RCC 7860 (cell line): ENCODE measurements at places on chromosomes 13 and 19.
A peak's percentile ranks its signal among the peaks of the same experiment; 100 is the strongest.

- no peak for DNase-seq
These were observed 4.1 kb upstream of the CNN1 start for GRCh38 chr19:11534538-11534937.

GRCh38 chr13:73531014-73531413 is 472.2 kb downstream of the KLF5 start:
- no peak for DNase-seq

DNA sequence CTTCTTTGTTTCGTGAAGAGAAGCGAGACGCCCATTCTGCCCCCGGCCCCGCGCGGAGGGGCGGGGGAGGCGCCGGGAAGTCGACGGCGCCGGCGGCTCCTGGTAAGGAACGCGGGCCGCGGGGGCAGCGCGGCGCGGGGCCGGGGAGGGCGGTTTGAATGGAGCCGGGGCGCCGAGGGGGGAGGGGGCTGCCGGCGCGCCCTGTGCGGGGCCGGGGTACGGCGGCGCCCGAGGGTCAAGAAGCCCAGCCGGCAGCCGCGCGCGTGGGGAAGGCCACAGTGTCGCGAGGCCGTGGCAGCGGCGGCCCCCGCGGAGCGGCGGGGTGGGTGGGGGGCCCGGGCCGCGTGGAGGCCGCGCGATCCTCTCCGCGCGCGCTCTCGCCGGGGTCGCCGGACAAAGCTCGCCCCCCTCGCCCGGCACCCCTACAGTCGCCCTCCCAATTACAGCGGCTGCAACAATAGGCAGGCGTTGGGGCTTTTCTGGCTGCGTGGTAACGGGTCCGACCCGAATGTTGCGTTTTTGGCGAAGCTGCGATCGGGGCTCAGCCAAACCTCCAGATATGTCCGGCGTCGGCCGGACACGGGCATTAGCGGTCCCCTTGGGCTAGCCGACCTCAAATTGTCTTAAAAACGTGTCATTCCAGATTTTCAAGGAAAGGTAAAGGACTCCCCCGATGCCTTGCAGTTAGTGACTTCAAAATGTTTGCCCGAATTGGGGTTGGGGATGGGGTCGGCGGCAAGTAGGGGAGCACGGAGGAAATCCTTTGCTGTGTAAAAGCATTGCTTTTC is 437 bp downstream of the SMARCA4 start:
- no peak for DNase-seq

- no peak for DNase-seq
These were observed 2902.5 kb downstream of the PCDH9 start for GRCh38 chr13:64327505-64328194.

- DNase-seq: no peak
These were observed 164.3 kb upstream of the PABPC3 start for GRCh38 chr13:24931450-24932251.

DNA sequence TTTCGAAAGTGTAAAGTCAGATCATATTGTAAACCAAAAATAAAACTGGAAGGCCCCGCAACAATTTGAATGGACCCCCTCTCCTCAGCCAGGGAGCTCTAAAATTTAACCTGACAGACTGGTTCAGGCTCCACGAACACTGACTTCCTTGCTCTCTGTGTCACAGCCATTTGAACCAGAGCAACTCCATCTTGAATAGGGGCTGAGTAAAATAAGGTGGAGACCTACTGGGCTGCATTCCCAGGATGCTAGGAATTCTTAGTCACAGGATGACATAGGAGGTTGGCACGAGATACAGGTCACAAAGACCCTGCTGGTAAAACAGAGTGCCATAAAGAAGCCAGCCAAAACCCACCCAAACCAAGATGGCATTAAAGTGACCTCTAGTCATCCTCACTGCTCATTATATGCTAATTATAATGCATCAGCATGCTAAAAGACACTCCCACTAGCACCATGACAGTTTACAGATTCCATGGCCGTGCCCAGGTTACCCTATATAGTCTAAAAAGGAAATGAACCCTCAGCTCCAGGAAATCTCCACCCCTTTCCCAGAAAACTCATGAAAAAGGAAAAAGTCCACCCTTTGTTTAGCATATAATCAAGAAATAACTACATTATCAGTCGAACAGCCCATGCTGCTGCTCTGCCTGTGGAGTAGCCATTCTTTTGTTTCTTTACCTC is 43.1 kb downstream of the RFXAP start:
- no peak for DNase-seq

- DNase-seq: no peak
These were observed 266.7 kb upstream of the MAB21L1 start for GRCh38 chr13:35743165-35743564.

DNA sequence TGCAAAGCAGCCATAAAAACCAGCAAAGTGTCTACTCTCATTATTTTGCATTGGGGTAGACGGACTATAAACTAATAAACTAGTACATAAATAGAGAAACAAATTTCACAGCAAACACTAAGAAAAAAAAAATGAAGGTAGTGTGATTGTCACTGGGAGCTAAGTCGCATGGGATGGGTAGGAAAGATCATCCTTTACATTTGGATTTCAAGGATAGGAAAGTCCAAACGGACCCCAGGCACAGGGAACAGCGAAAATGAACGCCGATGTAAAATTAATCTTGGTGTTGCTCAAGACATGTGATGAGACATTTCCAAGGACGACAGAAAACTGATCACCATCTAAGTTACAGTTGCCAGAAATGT is 690 bp upstream of the SGTA start:
- no peak for DNase-seq

DNA sequence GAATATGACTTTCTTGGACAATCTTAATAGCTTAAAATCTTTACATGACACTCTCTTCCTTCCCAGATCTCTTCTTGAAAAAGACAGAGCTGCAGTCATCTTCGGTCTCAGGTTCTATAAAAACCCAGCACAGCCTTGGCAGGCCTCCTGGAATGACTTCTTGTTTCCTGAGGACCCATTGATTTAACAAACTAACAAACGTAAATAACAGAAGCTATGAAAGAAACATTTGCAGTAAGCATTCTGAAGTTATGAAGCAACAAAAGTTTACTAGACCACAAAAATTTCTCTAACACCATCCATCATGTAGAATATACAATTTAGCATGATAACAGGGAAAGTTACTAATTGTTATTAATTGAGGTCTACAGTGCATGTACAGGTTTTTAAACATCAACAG is 62.8 kb upstream of the STARD13 start:
- no peak for DNase-seq

DNA sequence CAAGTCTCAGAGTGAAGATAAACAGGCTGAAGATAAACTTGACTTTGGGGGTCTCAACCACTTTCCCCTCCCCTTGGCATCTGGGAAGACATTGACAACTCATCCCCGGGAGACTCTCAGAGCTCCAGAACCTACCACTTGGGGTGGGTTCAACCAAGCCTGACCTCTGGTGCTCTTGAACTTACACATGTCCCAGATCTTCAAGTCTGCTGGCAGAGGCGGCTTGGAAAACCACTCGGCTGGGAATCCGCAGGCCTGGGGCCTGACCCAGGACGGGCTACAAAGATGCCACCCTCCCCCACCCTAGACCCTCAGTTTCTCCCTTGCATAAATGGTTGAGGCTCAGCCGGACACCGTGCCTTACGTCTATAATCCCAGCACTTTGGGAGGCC is 512 bp downstream of the LRRC8E start:
- no peak for DNase-seq

GRCh38 chr19:14809272-14810057 is 25.5 kb downstream of the OR7A5 start:
- no peak for DNase-seq

GRCh38 chr13:106083620-106084350 is 451.7 kb downstream of the EFNB2 start:
- peak; percentile 38 for DNase-seq

- DNase-seq: no peak
These were observed 1.6 kb downstream of the ZSCAN5A start for GRCh38 chr19:56312787-56313657.

- peak; percentile 40 for DNase-seq
These were observed 109.2 kb downstream of the ESD start for GRCh38 chr13:46687810-46688209.

DNA sequence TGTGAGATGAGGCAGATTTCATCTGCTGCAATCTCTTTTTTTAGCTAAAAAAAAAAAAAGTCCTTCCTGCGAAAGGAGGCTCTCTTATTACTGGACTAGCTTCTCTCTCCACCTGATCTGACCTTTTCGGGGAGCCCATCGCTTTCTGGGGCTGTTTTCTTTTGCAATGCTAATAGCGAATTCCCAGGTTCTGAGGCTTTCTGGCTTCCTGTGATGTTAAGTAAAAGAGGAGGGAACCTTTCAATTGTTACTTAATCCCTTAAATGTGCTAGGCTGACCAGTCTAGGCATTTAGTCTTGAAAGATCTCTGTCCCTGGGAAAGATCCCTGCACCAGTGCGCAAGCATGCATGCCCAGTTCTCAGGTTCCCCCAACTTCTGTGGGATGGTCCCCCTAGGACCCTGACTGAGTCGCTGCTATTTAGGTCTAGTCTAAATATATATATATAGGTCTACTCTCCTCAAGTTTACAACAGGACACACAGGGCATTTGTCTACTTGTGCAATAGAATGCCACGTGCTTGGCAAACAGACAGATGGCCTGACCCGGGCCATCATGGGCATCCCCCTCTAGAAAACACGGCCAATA is 224.7 kb downstream of the ZNF536 start:
- no peak for DNase-seq

DNA sequence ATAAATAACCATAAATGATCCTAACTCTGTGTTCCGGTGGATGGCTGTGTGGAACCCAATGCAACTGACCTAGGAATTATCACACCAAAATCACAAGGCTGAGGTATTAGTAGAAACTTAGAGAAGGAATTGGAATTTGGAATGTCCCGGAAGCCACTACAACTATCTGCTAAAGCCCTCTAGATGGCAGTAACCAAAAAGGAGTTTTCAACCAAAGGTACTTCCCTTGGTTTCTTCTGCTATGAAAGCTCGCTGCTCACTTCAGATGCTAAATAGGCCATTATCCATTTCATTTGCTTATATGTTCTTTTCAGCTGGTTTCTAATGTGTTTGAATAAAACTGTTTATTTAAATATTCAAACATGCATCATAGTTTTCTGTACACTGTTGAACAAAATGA is 1589.1 kb upstream of the SPRY2 start:
- DNase-seq: no peak

DNA sequence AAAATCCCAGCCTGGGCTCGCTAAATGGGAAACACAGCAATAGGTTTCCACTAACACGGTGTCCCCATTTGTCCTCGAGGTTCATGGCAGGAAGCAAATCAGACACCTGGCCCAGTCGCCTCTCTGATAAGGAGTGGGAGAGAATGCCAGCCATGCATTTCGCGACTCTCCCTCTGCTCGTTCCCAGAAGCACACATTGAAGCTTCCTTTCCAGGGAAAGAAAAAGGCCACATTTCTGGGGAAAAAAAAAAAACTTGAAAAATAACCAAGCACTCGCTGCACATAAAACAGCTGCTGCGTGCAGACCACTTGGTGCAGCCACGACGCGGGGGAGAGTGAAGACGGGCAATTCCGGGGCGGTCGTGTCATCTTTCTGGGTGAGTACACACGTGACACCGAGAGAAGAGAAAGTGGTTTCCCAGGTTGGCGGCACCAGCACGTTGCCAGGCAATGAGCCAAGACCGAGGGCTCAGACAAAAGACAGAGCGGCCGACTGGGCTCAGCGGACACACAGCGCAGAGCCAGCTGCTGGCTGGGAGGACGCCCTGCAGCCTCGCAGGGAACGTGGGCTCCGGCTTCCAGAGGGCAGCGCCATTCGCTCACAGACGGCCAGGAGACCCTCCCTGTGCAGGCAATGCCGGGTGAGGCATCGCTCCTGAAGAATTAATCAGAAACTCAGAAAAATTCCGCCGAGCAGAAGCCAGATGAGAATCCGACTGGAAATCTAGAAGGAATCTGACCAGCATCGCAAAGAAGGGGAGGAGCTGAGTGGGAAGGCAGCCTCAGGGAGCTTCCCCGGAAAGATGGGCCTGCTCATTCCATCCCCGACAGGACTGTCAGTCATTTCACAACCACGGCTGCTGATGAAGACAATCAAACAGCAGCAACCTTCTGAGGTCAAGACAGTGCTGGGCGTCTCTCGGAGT is 83.2 kb upstream of the IRS2 start:
- peak; percentile 95 for DNase-seq

GRCh38 chr13:101490406-101491015 is 38.0 kb downstream of the ITGBL1 start:
- no peak for DNase-seq

- peak; percentile 51 for DNase-seq
These were observed 435 bp upstream of the ZNF382 start for GRCh38 chr19:36604656-36605100.

DNA sequence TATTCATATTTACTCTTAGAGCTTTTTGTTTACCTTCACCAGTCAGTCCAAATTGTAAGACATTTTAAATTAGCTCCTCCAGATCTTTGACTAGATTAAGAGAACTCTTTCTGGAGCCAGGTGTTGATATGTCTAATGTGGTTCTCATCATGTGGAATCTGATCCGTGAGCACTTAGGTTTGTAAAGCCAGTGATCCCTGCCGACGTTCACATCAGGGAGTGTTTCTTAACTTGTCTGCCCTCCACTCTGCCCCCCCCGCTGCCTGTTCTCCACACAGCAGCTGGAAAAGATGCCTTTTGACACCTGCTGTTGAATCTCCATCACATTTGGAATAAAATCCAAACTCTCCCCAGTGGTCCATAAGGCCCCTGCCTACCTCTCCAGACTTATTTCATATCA is 17.7 kb downstream of the METTL21C start:
- DNase-seq: no peak

GRCh38 chr19:34985249-34986022 is 14.7 kb upstream of the GRAMD1A start:
- DNase-seq: no peak

DNA sequence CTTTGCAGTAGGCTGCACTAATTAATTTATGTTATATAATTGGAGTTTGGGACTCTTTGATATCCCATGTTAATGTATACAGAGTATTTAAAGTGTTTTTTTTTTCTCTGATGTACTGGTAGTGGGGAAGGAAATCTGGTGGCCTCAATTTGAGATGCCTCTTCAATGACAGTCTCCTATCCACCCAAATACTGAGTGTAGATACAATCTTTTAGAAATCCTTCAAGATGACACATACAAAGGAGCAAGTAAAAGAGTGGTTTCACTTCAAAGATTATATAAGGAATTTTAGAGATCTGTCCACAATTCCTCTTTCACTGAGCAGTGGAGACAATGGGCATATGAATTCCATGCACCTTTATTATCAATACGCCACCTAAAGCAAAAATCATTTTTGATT is 15.1 kb downstream of the NALCN start:
- no peak for DNase-seq

GRCh38 chr19:31226151-31226935 is 122.9 kb downstream of the TSHZ3 start:
- no peak for DNase-seq

GRCh38 chr19:28569132-28570131 is 643.5 kb downstream of the UQCRFS1 start:
- no peak for DNase-seq

- no peak for DNase-seq
These were observed 300.7 kb downstream of the LMO7 start for GRCh38 chr13:75936791-75937190.

GRCh38 chr13:77143431-77143830 is 116.5 kb upstream of the FBXL3 start:
- no peak for DNase-seq

DNA sequence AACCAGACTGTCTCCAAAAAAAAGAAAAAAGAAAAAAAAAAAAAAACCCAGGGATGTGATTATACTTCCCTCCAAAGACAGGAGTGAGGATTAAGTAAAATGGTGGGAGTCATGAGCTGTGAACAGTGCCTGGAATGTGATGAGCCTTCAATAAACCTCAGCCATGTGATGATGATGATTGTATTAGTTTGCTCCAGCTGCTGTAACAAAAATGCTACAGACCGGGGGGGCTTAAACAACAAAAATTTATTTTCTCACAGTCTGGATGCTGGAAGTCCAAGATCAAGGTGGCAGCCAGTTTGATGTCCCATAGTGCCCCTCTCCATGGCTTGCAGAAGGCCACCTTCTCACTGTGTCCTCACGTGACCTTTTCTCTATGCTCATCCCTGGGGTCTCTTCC is 8.9 kb upstream of the PVR start:
- DNase-seq: no peak
